LoVo (cell line): ENCODE measurements at places on chromosomes 1 and 21.

DNA sequence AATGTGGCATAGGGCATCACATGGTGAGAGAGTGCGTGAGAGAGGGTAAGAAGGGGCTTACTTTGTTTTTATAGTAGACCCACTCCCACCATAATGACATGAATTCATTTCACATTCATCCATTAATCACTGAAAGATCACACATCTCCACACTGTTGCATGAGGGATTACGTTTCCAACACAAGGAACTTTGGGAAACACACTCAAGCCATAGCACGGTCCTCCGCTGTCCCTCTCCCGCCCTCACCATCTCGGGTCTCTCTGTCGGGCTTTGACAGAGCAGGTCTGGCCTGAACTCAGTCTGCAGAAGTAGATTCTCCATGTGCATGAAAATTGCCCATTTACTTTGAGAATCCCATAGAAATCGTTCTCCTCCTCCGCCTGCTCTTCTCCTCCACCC, 312.2 kb downstream of the MATN1 start:
- no peak for DNase-seq

- no peak for DNase-seq
These were observed 231.5 kb upstream of the SNX7 start for GRCh38 chr1:98429965-98430443.

- no peak for DNase-seq
These were observed 831 bp downstream of the TIPRL start for GRCh38 chr1:168179438-168180147.

GRCh38 chr1:56284928-56285327, 294.4 kb downstream of the PLPP3 start:
- no peak for DNase-seq

GRCh38 chr1:190277107-190277506, 200.6 kb downstream of the BRINP3 start:
- DNase-seq: no peak

DNA sequence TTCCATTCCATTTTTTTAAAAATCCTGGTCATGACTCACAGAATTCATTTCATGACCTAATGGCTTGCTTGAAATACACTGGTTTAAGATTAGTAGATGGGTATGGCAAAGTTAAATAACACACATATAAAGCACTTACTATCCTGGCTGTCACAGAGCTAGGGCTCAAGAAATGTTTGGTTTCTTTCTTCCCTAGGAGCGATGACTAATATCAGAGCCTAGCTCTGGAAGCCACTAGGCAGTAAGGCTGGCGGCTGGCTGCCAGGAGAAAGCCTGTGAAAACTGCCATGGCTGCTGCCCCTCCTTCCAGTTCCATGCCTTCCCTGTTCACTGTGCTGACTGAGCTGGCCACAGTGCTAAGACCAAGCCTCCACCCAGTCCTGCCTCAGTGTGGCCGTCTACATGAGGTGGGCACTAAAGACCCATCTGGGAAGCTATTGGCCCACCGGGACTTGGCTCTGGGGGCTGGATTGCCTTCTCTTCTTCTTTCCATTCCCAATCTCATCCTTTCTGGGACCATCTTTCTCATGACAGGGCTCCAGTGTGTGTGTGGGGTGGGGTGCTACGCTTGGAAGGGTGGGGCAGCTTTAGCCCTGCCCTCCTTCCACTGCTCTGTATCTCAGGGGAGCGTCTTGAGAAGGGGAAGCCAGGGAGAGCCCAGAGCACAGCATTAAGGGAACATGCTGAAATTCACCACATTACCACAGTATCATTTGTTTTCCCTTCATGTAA, 10.8 kb upstream of the ASCL5 start:
- no peak for DNase-seq

DNA sequence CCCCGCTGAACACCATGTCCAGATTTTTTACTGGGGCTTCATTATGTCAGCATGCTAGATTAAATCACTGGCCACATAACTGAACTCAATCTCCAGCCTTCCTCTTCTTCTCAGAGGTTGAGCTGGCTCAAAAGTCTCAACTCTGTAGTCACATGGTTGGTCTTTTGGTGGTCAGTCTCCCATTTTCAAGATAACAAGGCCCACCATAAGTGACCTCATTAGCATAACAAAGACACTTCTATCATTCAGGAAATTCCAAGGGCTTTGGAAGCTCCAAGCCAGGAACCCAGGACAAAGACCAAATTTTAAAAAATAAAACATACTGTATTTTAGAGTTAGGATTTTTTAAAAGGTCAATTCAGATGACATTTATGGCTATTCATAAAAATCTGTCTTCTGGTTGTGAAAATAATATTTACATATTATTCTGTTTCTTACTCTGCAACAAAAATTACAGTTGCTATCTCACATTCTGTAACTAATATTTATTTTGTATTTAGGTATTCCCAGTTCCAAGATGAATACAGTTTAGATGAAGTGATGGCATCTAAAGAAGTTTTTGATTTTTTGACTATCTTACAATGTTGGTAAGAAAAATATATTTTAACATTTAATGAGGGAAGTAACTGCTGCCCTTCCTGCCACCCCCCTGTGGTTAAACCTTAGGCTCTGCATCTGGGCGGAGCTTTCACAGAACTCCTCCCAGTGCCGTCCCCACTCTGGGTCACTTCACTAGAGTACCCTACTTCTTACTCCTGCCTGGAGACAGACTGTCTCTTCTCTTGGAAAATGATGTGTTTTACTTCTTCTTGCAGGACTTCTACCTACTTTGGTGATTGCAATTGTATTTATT, 49.3 kb downstream of the SCP2 start:
- DNase-seq: no peak

- peak; percentile 58 for DNase-seq
These were observed 23.3 kb downstream of the CELA3A start for GRCh38 chr1:22024485-22025367.

DNA sequence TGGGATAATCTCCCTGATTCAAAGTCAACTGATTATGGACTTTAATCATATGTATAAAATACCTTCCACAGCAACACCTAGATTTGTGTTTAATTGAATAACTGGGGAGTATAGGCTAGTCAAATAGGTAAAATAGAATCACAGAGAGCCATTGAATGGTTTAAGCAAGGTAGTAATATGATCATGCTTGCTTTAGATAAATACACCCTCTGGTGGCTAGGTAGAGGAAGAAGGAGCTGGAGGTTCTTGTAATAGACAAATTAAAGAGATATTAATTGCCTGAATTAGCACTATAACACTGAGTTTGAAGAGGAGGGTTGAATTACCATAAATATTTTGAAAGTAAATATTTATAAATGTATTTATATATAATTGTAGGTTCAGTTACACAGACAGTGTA, 40.3 kb downstream of the DIRAS3 start:
- DNase-seq: peak; percentile 7

DNA sequence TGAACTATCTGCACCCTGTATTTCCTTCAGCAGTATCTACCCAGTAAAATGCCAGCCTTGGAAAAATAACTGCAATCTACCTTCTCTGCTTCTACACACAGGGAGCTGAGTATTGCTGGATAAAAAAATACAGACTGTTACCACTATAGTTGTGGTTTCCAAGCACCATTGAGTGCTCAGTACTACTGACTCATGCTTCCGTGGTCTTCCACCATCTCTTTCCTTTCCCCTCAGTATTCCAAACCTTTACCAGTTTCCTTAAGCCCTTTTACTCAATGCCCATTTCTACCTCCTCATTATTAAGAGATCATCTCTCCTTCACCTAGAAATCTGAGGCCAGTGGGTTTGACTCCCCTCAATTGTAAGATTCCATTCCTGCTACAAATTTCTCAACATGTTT, 23.8 kb downstream of the GLMN start:
- no peak for DNase-seq

GRCh38 chr1:33296082-33296458, 24.8 kb downstream of the A3GALT2 start:
- DNase-seq: no peak

- no peak for DNase-seq
These were observed 100.5 kb upstream of the COL11A1 start for GRCh38 chr1:103208844-103209243.

- DNase-seq: no peak
These were observed 217.0 kb upstream of the FAM78B start for GRCh38 chr1:166383635-166384346.

DNA sequence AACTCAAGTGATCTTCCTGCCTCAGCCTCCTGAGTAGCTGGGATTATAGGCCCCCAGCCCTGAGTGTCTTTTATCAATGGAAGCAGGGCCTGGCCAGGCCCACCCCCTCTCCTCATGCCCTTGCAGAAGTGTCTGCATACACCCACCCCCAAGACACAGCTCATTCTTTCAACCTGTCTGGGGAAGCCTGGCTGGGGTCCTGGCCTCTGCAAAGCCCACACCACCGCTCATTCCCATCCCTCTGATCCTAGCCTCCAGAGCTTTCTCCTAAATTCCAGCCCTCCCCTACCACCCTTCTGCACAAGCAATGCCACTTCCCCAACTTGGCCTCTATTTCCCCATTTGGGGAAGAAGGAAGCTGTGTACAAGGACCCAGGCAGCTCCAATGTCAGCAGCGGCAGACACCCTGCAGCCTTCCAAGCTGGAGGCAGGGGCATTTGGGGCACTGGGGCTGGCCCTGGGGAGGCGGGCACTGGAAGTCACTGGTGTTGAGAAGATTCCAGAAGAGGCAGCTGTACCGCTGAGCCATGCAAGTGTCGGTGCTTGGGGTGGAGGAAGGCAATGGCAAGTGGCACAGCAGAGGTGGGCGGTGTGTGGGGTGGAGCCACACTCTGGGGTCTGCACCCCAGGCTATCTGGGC, 33.7 kb upstream of the ARF1 start:
- no peak for DNase-seq

- no peak for DNase-seq
These were observed 96.4 kb downstream of the SYF2 start for GRCh38 chr1:25135909-25136308.

GRCh38 chr1:52386458-52386857, 17.8 kb downstream of the ORC1 start:
- no peak for DNase-seq

DNA sequence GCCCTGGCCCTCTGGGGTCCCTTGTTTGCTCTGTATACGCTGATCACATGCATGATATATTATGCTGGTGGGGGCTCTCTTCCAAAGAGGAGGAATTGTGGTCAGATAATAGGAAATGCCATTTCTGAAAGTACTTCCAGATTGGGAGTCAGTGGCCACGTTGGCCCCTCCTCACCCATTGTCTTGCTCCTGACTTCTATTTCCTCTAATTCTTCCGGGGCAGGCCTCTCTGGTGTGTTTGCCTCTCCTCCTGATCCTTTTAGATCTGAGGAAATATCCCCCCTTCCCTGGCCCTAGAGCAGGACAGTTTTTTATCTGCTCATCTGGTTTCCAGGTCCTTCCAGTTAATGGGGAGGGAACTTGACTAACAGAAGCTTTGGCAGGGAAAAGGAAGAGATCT, 2.9 kb downstream of the VANGL2 start:
- DNase-seq: no peak

DNA sequence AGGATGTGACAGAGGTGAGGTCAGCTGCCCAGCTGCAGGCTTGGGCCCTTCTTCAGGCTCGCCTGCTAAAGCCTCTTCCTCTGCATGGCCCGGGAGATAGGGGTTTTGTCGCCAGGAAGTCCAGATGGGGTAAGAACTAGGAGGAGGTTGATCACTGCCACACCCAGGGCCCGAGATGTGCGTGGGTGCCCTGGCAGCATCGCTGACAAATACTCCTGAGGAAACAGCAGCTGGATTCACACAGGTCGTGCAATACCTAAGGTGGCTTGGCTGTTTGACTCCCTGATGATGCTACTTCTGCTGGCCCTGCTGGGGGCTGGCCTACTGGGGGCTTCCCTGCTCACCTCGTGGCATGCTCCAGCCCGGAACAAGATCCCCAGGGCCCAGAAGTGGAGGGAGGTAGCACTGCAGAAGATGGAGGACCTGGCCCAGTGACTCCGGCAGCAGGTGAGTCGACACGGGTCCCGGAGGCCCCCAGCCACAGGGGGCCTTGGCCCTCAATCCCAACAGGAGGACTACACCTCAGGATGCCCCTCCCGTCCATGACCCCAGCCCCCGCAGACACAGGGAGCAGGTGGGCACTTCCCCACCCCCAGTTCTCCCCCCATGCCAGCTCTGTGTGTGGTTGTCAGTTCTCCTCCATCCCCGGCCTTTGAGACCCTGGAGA, 29.6 kb downstream of the FAAH start:
- no peak for DNase-seq

DNA sequence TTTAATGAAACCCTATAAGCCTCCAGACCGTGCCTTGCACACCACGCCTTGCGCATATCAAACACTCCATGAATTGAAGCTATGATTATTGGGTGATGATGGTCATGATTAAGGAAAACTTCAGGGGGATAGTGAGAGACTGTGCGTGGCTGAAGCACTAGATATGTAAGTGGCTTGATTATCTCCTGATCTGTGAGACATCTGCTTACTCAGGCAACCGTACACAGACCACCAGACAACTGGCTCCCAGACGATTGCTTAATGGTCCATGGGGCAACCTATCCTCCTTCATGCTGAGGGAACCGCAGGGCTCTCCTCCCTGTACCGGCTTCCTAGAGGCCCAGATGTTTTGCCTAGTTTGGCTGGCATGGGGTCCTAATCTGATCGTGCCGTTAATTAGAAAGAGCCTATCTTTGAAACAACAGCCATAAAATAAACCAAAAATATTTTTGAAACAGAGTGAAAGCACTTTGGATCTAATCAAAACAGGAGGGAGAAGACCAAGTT, 51.6 kb downstream of the IRF2BP2 start:
- DNase-seq: no peak

DNA sequence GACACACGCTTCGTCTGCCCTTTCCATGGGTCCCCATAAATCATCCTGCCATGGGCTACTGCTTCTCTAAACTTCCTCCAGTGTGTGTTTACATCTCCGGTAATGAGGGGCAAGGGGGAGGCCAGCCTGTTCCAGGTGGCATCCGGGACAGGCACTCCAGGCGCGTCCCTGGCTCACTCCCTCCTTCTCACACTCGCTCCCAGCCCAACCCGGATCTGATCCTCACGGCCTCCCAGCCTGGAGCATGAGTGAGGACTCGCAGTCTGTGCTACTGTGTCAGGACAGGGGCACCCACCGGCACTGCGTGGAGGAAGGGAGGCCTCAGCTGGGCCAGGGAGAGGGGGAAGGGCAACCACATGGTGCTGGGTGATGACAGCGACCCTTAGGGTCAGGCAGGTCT, 225.4 kb downstream of the TRABD2B start:
- DNase-seq: no peak

DNA sequence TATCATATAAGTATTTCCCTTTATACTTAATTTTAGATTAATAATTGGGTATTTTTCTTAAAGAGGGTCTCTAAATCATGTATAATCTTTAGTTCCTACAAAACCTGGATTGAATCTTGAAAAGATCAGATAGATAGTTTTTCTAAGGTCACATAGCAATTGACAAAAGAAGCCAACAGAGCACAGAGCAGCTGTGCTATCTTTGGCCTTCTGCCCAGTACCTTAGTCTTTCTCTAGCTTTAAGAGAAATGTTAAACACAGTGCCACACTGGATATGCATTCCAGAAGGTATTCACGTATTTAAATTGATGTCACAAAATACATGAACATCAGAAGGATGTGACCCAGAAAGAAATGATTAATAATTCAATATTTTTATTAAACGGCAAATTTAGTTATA, 86.8 kb downstream of the C21orf91 start:
- no peak for DNase-seq
